ENCODE measurements at places on chromosomes 2 and 18. TPM values are rescaled to one million over a fixed set of nuclear protein-coding genes. Genes with fewer than 3 reads are reported as not detected.

- H3K27me3 ChIP-seq = no peaks in the 10 kb centered on the region
- no peaks in the 10 kb centered on the region for H3K36me3 ChIP-seq
- H3K4me1 ChIP-seq = no peaks in the 10 kb centered on the region
- H3K27ac ChIP-seq = no peak overlapping the region
Observed at GRCh38 chr18:32319084-32319483, 129.2 kb downstream of the MEP1B start.

- no peaks in the 10 kb centered on the region for H3K4me1 ChIP-seq
- no peak overlapping the region for H3K27ac ChIP-seq
- DNase-seq = no peak
- H3K4me3 ChIP-seq = no peak overlapping the region
- no peaks in the 10 kb centered on the region for H3K36me3 ChIP-seq
Observed at GRCh38 chr18:68769461-68769860, 28.4 kb upstream of the CCDC102B start.

DNA sequence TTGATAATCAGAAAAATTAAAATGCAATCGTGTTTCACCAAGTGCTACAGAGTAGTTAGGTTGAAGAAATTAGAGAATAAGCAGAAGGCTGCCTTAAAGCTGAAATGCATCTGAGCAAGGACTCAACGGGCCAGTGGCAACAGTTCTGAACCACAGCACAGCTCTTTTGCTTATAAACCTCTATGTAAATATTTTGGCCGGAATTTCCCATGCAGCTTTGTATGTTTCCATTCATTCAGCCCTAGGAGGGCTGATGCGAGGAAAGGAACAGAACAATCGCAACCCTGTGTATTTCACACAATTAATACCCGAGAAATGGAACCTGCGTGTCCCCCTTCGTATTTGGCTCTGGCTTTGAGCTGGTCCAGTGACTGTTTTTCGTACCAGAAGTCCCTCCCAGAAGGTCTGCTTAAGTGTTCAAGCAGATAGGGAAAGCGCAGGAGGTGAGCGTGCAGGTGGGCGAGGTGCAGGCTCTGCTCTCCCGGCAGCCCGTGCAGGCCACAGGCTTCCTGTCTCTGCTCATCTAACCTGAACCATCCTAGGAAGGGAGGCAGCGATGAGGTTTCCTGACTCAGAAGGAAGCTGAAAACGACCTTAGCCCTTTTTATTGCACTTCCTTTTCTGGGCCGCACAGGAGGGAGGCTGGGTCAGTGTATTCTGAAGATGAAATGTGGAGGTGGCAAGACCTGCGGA lies 67.3 kb downstream of the ASB1 start:
- DNase-seq = no peak
- H3K4me3 ChIP-seq = peak overlapping the region; percentile 17
- no peaks in the 10 kb centered on the region for H3K27me3 ChIP-seq
- no peak overlapping the region for H3K27ac ChIP-seq
- H3K4me1 ChIP-seq = peaks cover 15% of the 10 kb centered on the region

GRCh38 chr2:201220102-201220570 lies 37.2 kb downstream of the CASP10 start:
- no peaks in the 10 kb centered on the region for H3K36me3 ChIP-seq
- no peak for DNase-seq
- H3K4me3 ChIP-seq = no peak overlapping the region
- peaks cover 6% of the 10 kb centered on the region for H3K4me1 ChIP-seq
- no peaks in the 10 kb centered on the region for H3K27me3 ChIP-seq
- H3K27ac ChIP-seq = no peak overlapping the region

DNA sequence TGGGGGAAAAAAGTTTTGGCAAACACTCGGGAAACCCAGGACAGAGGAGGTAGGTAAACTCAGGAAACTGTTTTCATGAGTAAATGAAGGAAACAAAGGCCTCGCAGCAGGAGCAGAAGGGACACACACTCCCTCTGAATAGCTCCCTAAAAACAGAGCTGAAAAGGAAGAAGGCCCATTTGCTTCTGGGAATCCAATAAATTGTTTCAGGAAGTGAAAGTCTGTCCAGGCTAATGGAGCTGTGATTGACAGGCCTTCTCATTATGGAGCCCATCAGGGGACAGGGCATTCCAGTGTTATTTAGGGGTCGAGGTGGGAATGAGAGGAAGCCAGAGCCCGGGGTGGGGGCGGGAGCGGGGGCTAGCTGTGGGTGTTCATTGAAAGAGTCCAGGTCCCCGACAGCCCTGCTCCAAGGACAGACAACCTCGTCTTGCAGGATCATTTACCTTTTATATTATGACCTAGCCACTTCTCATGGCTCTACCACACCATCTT lies 81.2 kb downstream of the GBX2 start:
- H3K4me1 ChIP-seq = no peaks in the 10 kb centered on the region
- no peak overlapping the region for H3K4me3 ChIP-seq

PLGLB2 gene
- not detected for total RNA-seq

DNA sequence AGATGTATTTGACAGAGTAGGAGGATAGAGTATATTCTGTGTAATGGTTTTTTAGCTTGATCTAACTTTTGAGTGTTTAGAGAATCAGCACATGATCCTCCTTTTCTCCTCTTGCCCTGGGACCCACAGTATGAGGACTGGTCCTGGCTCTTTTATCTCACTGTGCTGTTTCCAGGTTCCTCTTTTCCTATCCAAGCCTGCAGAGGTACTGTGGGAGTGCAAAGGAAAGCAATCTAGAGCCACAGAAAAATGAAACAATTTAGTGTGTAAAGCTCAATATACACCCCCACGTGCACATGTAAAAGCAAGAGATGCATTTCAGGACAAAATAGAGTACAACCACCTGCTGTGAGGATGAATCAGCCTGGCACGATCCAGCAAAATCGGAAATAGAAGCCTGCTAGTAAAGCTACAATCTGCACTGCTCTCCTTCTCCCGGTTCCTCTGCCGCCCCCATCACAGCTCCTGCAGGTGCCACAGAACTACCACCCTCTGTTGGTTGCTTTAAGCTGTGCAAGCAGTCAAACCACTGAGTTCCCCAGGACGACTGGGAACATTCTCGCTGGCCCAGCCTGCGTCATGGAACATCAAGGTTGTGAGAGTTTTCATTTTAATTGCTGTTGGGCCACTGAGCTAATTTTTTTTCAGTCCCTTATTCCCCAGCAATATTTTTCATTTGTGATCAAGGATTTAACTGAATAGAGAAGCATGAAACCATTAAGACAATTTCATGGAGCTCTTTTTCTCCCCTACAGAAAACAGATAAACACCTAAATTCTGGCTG lies 47.8 kb upstream of the MAPRE3 start:
- H3K4me1 ChIP-seq = no peaks in the 10 kb centered on the region
- no peak overlapping the region for H3K4me3 ChIP-seq
- DNase-seq = no peak
- H3K36me3 ChIP-seq = no peaks in the 10 kb centered on the region
- no peak overlapping the region for H3K27ac ChIP-seq

DNA sequence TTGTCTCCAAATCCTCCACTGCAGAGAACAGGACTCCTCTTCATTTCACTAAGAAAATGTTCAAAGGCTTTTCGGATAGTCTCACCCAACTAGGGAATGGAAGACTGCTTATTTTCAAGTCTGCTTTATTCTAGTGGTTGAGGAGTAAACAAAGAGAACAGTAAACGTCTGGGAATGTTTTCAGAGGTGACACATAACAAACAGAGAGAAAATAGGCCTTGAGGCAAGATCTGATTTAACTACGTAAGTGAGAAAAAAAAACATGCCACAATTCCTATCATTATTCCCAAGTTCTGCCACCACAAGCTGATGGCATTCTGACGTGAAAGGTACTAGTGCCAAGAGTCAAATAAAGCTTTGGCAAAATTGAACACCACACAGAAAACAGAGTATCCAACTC lies 16.7 kb upstream of the WIPF1 start:
- no peak overlapping the region for H3K27ac ChIP-seq
- peaks cover 3% of the 10 kb centered on the region for H3K36me3 ChIP-seq
- H3K4me3 ChIP-seq = no peak overlapping the region
- H3K4me1 ChIP-seq = peaks cover 58% of the 10 kb centered on the region
- no peak for DNase-seq

- no peaks in the 10 kb centered on the region for H3K36me3 ChIP-seq
- H3K4me3 ChIP-seq = no peak overlapping the region
- no peak overlapping the region for H3K27ac ChIP-seq
- H3K27me3 ChIP-seq = no peaks in the 10 kb centered on the region
- no peak for DNase-seq
- peaks cover 15% of the 10 kb centered on the region for H3K4me1 ChIP-seq
Observed at GRCh38 chr18:50262977-50263376, 3.3 kb downstream of the CFAP53 start.

DNA sequence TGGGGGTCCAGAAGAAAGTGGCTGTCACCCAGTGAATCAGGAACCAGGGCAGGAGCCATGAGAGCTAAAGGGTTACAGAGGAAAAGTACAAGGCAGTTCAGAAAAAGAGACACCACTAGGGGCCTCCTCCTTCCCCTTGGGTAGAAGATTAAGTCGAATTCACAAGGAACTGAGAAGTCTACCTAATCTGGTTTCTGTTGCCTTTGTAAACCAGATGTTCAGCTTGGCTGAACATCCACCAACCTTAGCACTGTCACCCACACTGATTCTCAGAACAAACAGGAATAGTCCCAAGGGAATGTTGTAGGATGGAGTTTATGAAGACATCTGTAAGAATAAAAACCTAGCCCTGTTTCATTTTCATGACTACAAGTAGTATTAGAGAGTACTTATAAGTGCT lies 90.4 kb upstream of the NOSTRIN start:
- H3K27ac ChIP-seq = peak overlapping the region; percentile 62
- H3K4me3 ChIP-seq = no peak overlapping the region
- H3K27me3 ChIP-seq = no peaks in the 10 kb centered on the region
- H3K36me3 ChIP-seq = peaks cover 6% of the 10 kb centered on the region
- peak; percentile 91 for DNase-seq

NRP2 gene
- total RNA-seq = 1.2 TPM

HMSD gene
- total RNA-seq = 49.4 TPM

DNA sequence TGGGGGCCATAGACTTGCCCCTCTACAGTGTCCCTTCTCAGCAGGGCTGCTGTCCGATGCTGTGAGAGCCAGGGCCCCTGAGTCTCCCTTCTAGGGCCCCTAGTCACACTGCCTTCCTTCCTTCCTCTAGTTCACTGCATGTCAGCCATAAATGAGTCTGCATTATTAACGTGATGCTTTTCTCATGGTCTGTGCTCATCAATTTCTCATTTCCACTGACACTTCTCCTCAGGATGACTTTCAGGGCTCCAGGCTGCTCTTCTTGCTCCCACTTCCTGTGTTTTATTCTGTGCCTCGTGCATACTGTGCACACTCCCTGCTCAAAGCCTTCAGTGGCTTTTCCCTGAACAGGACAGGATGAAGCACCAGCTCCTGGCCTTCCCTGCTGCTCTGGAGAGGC lies 146.5 kb downstream of the FAM210A start:
- no peaks in the 10 kb centered on the region for H3K36me3 ChIP-seq
- H3K27ac ChIP-seq = no peak overlapping the region
- no peak for DNase-seq

DNA sequence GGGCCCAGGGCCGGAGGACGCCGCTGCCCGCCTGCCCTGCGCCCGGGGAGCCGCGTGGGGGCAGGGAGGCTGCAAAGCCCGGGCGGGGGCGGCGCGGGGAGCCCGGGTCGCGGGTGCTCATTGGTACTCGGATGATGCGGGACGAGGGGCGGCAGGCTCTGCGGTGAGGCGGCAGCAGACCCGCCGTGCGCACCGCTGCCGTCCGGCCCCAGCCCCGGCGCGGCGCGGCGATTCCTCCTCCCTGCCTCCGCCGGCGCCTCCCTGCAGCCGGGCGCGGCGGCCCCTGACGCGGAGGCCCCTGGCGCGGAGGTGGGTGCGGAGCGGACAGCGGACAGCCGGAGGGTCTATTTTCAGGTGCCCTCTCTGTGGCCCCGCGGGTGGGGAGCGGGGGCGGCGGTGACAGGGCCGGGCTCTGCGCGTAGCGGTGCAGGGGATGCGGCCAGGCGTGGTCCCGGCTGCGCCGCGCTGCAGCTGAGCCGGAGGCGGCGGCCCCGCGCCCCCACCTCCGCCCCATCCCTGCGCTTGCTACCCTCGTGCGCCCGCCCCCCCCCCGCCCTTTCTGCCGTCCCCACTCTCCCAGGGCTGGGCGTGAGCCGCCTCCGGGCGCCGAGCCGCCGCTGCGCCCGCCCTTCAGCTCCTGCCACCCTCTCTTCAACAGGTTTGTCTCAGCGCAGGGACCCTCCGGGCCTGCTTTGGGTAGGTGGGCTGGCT lies 640 bp downstream of the SPTBN1 start:
- no peaks in the 10 kb centered on the region for H3K36me3 ChIP-seq
- H3K27ac ChIP-seq = no peak overlapping the region
- peaks cover 12% of the 10 kb centered on the region for H3K27me3 ChIP-seq
- no peak for DNase-seq
- H3K4me3 ChIP-seq = peak overlapping the region; percentile 55
- no peaks in the 10 kb centered on the region for H3K4me1 ChIP-seq

GRCh38 chr2:132589111-132589830 lies 80.7 kb downstream of the LYPD1 start:
- no peak overlapping the region for H3K4me3 ChIP-seq
- no peak overlapping the region for H3K27ac ChIP-seq
- no peaks in the 10 kb centered on the region for H3K36me3 ChIP-seq
- no peaks in the 10 kb centered on the region for H3K27me3 ChIP-seq
- no peaks in the 10 kb centered on the region for H3K4me1 ChIP-seq

- no peaks in the 10 kb centered on the region for H3K27me3 ChIP-seq
- no peaks in the 10 kb centered on the region for H3K36me3 ChIP-seq
- H3K4me3 ChIP-seq = no peak overlapping the region
- H3K27ac ChIP-seq = no peak overlapping the region
Observed at GRCh38 chr2:37412231-37412630, 67.8 kb downstream of the QPCT start.

IL36B gene
- not detected for total RNA-seq

GRCh38 chr2:25954199-25954752 lies 28.0 kb downstream of the KIF3C start:
- no peak for DNase-seq
- no peaks in the 10 kb centered on the region for H3K27me3 ChIP-seq
- no peak overlapping the region for H3K27ac ChIP-seq
- no peaks in the 10 kb centered on the region for H3K4me1 ChIP-seq

GRCh38 chr18:63994783-63995399 lies 25.0 kb downstream of the SERPINB8 start:
- no peaks in the 10 kb centered on the region for H3K36me3 ChIP-seq
- no peaks in the 10 kb centered on the region for H3K4me1 ChIP-seq
- H3K4me3 ChIP-seq = no peak overlapping the region
- DNase-seq = no peak

OTOF gene
- total RNA-seq = 0.29 TPM

DNA sequence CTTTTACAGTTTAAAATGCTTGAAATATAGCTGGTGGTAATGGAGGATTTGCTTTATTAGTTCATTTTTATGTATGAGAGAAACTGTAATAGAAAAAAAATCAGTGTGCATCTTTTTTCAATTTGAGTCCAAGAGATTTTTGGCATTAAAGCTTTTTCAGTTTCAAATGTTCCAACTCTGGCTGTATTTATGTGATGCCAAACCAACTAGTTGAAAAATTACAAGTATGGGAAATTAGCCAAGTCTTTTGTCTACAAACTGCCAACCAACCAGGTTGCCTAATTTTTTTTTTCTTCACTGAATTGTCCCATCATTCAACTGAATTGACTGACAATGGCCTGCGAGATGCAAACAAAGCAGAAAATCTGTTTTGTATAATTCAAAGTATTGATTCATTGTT lies 95.7 kb downstream of the ICOS start:
- DNase-seq = no peak
- no peaks in the 10 kb centered on the region for H3K27me3 ChIP-seq
- H3K4me3 ChIP-seq = no peak overlapping the region
- H3K4me1 ChIP-seq = no peaks in the 10 kb centered on the region
- H3K27ac ChIP-seq = no peak overlapping the region

SNTG2 gene
- not detected for total RNA-seq

- H3K27me3 ChIP-seq = no peaks in the 10 kb centered on the region
- DNase-seq = no peak
- no peak overlapping the region for H3K27ac ChIP-seq
- H3K4me3 ChIP-seq = no peak overlapping the region
- no peaks in the 10 kb centered on the region for H3K36me3 ChIP-seq
Observed at GRCh38 chr2:204713211-204713610, 167.9 kb downstream of the PARD3B start.

All from GM12878 (cell line).